Left colon (tissue), 2 donors: ENCODE measurements at places on chromosomes 7 and 10. TPM values are rescaled to one million over a fixed set of nuclear protein-coding genes. Genes with fewer than 3 reads are reported as not detected.

DNA sequence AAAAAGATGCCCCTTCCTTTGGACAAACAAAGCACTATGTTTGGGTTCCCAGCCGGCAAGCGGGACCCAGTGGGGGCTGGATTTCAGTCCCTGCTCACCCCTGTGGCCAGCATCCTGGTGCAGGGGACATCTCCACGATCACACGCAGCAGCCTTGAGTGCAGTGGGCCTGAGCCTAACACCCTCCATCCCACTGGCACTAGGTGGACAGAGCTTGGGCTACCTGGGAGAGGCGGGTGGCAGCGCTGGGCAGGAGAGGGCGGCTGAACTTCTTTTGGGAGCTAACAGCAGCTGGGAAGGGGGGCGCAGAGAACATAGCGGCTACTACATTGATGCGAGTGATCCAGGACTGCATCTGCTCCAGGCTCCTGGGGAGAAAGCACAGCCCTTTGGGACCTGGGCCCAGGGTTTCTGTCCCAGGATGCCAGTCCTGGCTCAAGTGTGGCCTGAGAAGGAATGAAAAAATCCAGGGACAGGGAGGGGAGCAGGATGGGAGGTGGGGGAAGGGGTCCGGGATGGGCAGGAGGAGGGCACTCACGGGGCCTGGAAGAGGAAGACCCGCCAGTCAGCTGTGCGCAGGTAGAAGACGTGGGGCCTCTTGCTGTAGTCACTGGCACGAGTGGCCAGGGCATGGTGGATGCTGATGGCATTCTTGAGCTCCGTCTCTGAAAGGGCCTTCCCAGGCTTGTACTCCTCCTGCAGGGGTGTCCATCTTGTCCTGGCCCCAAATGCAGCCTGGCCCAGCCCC is 9.0 kb downstream of the NFKB2 start:
- DNase-seq = no peak

- DNase-seq = peak; percentile 19
Measured at GRCh38 chr7:155962191-155962967, 150.1 kb upstream of the SHH start.

GRCh38 chr10:95474228-95475002 is 86.8 kb downstream of the SORBS1 start:
- no peak for DNase-seq

- DNase-seq = no peak
Measured at GRCh38 chr10:78065611-78066010, 31.9 kb downstream of the RPS24 start.

- DNase-seq = no peak
Measured at GRCh38 chr7:146232604-146233003, 116.0 kb downstream of the CNTNAP2 start.

DNA sequence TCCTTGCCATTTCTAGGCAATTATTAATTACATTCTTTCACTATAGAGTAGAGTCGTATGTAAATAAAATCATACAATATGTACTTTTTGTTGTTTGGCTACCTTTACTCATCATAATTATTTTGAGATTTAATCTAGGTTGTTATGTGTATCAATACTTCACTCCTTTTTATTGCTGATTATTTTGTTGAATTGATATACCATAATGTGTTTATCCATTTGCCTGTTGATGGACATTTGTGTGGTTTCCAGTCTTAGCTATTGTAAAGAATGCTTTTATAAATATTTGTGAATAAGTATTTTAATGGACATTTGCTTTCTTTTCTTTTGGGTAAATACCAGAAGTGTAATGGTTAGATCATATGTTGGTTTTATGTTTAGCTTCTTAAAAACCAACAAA is 174.0 kb downstream of the RAMP3 start:
- DNase-seq = no peak

GRCh38 chr7:40165216-40165615 is 30.4 kb downstream of the SUGCT start:
- no peak for DNase-seq

DNA sequence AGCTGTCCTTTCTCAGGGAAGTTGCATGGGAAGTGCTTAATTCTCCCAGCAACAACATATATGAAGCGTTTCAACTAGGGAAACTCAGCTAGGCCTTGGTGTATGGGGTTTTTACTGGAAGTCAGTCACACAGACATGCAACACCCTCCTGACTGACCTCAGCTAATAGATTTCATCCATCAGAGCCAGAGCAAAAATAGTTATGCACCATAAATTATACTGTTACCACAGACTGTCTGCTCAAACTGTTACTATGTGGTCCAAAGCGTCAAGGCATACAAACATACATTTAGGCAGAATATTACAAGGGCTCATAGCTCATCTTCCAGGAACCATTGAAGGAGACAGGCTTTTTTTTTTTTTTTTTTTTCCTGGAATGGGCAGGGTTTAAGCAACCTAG is 417.9 kb downstream of the ANKRD7 start:
- no peak for DNase-seq

- no peak for DNase-seq
Measured at GRCh38 chr7:151347200-151347599, 5.6 kb downstream of the NUB1 start.

- peak; percentile 42 for DNase-seq
Measured at GRCh38 chr7:139095194-139095659, 14.3 kb downstream of the ZC3HAV1 start.

DNA sequence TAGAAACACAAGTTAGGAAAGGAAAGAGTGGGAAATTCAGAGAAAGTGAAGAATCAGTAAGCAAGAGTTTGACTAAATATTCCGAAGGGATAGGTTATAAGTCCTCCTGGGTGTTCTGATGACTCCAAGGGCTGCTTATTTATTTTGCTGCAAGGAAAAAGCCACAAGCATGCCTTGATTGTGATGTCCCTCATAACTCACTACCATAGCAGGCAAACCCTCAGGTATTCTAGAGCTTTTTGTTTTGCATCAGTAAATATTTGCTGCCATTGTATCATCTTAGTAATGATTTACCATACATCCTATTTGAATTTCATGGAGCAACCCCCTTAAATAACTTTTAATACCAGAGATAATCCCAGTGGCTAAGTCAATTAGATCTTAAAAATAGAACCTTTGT is 688.1 kb downstream of the SUGCT start:
- DNase-seq = no peak

DNA sequence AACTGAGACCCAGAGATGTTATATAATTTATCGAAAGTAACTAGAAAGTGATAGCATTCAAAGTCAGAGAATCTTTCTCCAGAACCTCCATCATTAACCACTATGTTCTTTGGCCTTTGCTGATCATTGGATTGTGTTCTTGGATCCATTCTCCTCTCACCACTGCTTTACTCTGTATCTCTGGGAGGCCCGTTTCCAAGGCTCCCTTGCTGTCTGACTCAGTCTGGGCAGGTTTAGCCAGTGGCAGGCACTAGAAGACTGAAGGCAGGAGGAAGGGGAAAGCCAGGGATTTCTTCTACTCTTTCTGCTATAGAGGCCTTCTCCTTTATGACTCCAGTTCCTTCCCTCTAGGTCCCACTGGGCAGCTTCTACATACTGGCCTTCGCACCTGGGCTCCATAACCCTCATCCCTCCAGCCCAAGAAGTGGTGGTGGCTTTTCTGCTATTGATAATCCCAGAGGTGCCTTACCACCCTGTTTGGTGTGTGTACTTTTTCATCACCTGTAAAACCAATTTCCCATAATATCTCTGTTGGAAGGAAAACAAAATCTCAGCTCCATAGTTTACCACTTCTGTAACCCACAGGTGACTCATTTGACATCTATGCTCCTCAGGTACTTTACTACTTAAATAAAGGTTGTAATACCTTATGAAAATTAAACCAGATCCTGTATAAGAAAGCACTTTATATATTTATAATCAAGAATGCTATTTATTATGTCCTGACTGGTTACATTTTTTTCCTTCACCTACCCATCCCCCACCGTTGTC is 36.0 kb downstream of the BCAP29 start:
- no peak for DNase-seq

- DNase-seq = peak; percentile 60
Measured at GRCh38 chr10:119542988-119543813, 682 bp upstream of the RGS10 start.

DNA sequence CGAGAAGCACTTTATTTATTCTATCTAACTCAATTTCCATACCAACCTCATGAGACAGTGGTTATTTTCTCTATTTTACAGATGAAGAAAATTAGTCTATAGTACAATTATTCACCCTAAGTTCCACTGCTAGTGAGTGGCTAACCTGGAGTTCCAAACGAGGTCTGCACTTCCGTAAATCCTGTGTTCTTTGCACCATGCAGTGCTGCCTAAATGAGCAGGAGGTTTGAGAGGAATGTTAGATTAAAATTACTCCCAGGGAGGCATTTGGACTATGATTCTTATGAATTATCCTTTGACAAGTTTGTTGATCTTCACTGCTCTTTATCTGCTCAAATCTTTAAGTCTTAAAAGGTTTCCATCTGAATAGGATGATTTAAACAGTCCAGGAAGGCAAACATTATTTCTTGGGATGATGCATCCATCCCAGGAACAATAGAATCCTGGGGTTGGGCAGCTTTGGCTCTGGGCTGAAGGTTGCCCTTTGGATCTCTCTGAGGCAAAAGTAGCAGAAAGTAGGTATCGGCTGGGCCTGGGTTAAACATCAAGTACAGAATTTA is 400.8 kb downstream of the REEP3 start:
- no peak for DNase-seq

DNA sequence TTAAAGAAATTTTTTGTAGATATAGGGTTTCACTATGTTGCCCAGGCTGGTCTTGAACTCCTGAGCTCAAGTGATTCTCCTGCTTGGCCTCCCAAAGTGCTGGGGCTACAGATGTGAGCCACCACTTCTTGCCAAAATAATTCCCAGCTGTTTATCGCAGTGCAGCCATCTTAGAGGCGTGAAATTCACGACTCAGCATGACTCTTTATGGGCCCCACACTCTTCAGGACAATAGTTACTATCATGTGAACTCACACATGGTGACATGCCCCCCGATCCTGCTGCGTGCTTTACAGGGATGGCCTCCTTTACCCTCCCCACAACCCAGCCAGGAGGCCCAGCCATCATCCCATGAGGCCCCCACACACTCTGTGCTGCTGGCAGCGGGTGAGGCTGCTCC is 4.6 kb downstream of the COX19 start:
- DNase-seq = no peak

GRCh38 chr7:146117576-146117975 is 975 bp downstream of the CNTNAP2 start:
- DNase-seq = no peak

- no peak for DNase-seq
Measured at GRCh38 chr7:142553216-142553615, 196.1 kb upstream of the PRSS1 start.

DNA sequence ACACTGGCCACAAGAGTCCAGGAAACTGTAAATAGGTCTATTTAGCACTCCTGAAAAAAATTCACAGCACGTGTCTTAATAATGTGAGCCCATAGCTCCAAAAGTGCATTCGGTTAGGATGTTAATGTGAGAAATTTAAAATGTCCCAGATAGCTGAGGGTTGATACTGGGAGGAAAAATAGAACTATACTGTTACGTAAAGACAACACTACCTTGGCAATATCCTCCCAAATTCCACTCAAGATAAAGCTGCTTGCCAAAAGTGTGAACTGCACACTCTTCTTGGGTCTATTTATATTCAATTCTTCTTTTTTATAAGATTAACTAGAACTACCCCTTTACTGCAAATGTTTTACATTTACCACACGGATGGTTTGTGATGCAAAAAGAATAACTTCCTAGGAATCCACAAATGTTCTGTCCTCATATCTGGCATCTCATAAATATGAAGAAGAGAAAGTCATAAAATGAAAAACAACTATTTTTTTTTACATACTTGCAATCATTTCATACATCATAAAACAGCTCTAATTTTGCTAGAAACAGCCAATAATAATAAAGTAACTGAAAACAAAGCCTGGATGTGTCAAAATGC is 10.4 kb downstream of the RAB11FIP2 start:
- DNase-seq = no peak

GRCh38 chr7:128833148-128833945 is 3.1 kb downstream of the FLNC start:
- peak; percentile 81 for DNase-seq

- no peak for DNase-seq
Measured at GRCh38 chr10:47320812-47321211, 1.4 kb upstream of the GDF2 start.

DNA sequence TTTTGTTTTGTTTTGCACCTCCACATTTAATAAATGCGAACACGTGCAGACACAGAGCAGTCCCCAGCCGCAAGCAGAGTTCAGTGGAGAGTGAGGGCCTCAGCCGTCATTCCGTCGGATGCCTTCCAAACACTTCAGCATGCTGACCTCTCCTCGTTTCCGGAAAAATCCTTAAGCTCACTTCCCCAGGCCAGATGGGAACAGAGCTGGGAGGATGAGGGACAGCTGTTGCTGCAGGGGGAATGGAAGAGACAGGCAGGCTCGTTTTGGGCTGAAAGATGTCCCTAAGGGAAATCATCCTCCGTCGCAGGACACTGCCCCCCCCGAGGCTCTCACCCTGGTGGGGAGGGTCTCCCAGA is 17.2 kb upstream of the FGFR2 start:
- DNase-seq = no peak

DNA sequence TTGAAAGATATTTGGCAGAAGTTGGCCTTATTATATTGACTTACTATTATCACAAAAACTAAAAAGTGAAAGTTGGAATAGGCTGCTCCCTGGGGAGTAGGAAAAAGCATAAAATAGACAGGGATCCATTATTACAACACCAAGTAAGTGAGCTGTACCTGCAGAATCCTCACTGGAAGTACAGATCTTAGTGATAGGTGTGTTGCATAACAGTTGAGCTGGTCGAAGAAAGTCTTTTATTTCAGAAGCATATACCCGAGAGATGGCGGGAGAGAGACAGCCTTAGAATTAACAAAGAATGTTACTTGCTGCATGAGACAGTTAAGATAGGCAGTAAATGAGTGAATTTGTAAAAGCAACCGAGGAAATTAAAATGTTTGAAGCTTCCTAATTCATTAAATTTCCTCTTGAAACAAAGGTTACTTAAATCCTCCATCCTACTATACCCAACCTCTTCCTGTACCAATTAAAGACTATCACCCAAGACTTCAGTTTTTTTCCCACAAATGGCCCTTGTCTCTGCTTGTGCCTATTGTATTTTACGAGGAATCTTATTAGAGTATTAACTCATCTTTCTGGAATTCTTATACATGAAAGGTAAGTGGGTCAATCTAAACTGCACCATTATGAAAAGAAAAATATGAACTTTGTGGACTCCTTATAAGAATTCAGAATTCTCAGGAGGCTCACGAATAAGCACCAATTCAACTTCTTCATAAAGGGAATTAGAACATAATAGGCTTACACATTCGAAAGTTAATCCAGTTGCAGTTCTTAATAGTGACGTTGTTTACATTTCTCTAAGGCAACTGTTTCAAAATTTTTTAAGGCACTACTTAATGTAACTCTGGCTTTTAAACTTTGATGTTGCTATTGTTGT is 56.2 kb downstream of the CREM start:
- DNase-seq = no peak

FAM24A gene
- total RNA-seq = not detected

ITIH5 gene
- 2.8 TPM for total RNA-seq

DDX50 gene
- 17.5 TPM for total RNA-seq

C10orf67 gene
- not detected for total RNA-seq

PILRA gene
- total RNA-seq = 1.9 TPM

AGAP3 gene
- total RNA-seq = 64.0 TPM

CALML3 gene
- total RNA-seq = 0.08 TPM

MYH16 gene
- total RNA-seq = not detected

PVRIG gene
- 1.1 TPM for total RNA-seq

CYP3A4 gene
- 4.9 TPM for total RNA-seq

C10orf62 gene
- total RNA-seq = not detected

FKBP14 gene
- 10.3 TPM for total RNA-seq

AGMO gene
- total RNA-seq = 0.37 TPM

SLC18A3 gene
- 0.12 TPM for total RNA-seq

GHRHR gene
- total RNA-seq = not detected
